Stimulated activated CD8-positive, alpha-beta memory T cell treated with anti-CD3 and anti-CD28 coated beads, Interleukin-4, amount 100 ng/mL, for 4 hours (primary cell): ENCODE measurements at places on chromosomes 4 and X.

DNA sequence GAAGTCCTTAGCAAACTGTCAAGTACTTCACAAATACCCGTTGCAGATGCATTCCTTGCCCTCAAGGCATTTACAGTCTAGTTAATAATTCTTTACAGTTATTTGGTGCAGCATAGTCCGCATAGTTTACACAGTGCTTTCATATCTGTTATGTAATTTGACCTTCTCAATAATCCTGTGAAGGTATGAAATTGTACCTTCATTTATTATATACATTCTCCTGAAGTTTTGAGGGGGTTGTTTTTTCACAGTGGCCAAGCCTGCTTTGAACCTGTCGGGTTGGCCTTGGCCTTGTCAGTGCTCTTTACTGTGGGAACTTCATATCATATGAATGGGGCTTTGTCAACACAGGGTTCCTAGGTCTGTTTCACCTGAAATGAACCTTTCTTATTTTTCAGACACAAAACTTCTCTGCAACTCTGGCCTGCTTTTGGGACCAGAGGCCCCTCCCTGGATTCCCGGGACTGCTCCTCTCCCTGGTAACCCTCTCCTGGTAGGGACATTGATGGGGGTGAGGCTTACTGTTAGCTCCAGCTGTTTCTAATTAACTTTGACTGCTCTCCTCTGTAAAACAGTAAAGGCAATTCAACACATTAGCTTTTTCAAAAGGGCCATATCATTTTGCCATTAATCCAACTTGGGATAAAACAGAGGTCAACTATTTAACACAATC, 9.1 kb downstream of the IGFBP7 start:
- DNase-seq, result no peak

GRCh38 chr4:170102426-170102825, 12.7 kb upstream of the AADAT start:
- DNase-seq, result no peak

DNA sequence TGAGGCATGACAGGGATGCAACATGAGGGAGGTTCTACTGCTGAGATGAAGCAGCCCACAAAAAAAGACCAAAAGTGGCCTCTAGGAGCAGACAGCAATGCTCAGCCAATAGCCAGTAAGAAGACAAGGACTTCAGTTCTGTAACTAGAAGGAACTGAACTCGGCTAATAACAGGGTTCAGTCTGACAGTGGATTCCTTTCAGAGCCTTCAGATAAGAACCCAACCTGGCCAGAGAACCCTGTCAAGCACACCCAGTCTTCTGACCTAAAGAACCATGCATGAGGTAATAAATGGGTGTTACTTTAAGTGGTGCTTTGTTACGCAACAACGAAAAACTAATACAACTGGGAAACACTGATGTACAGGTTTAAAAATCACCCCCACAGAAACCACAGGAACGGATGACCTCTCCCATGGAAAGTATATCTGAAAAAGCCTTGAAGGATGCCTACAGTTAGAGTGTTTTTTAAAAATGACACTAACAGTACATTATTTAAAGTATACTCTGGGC, 94.6 kb downstream of the PAPSS1 start:
- DNase-seq, result no peak

DNA sequence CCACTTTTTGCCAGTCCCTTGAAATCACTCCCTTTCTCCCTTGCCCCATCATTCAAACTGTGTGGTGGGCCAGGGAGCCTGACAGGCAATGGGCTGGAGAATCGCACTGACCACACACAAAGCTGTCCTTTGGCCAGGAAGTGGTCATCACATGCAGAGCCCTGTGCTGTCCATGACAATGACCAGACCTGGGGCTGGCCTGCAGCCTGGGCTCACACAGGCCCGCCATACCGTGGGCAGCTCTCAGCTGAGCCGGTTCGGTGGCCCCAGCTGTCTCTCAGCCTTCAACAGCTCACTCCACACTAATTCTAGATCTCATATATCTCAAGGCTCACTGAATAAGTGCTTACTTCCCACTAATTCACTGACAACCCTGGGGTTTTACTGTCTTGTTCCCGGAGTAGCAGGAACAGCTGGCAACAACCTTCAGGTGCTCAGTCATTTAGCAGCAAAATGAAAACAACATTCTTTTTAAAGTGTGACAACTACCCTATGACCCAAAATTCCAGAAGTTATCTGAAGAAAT, 48.0 kb downstream of the USP46 start:
- DNase-seq, result no peak

DNA sequence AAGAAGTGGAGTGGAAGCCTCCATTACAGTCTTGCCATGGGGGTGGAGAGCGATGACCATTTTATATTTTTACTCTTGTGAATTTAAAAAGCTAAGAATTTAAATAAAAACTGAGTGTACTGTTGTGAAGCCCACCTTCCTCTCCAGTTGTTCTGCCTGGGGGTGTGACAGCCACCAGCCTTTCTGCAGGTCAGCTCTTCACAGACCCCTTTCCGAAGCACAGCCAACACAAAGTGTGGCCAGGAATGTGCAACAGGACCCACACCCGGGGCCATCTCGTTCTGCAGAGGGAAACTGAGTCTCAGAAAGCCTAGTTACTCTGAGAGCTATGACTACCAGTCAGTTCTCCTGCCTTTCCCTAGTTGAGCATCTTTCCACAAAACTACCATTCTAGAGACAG, 1.4 kb downstream of the GRPEL1 start:
- no peak for DNase-seq

DNA sequence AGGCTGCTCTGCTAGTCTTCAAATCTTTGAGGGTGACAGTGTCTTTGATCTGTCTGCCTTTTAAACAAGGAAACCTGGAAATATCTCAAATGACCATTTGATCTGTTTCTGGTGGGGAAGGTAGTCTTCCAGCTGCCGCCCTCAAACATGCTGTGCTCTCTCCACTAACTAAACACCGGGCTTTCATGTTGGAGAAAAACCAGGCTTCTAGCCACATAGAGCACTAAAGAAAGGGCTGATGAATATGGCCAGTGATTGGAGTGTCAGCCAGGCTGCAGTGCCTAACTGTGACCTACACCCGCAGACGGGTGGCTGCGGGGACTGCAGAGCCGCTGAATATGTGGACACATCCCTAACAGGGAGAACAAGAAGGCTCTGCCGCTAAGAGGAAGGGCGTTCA, 85.9 kb downstream of the UNC5C start:
- no peak for DNase-seq

DNA sequence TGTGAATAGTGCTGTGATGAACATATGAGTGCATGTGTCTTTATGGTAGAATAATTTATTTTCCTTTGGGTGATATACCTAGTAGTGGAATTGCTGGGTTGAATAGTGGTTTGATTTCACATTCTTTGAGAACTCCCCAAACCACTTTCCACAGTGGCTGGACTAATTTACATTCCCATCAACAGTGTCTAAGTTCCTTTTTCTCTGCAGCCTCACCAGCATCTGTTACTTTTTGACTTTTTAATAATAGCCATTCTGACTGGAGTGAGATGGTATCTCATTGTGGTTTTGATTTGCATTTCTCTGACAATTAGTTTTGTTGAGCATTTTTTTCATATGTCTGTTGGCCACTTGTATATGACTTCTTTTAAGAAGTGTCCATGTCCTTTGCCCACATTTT, 29.1 kb downstream of the JADE3 start:
- no peak for DNase-seq

DNA sequence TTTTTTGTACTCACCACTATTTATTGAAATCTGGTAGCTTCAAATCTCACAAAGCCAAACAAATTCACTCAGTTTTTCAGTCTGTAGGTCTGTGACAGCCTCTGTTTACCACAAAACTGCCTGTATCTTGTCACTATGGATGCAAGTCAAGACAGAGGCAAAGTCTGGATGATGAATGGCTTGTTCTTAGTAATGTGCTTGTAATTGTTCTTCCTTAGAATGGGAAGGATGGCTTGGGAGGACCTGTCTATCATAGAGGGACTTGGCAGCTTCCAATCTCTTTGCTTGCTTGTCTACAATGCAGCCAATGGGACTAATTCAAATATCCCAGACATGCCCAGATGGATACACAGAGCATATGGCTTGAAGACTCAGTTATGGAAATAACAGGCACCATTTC, 141.2 kb upstream of the SCML1 start:
- DNase-seq, result no peak

DNA sequence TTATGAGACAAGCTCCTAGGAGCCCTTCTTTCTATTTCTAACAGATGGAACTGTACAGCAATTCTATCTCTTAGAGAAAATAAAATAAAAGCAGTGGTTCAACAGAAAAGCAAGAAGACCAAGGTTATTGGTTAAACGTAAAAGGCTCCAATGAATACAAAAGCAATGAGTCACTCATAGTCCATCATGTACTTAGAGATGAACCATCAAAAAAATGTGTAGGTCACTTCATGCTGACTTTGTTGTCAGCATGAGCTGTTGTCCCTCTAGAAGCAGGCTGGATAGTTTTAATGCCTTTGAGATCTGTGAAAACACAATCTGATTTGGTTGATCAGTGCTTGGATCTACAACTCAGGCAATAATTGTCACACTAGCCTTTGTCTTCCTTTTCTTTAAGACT, 378.6 kb upstream of the ANXA10 start:
- DNase-seq, result no peak

- DNase-seq, result no peak
These were observed 42.5 kb downstream of the VGLL1 start for GRCh38 chrX:136574548-136574947.
